ENCODE measurements at places on chromosomes 16 and 17. TPM values are rescaled to one million over a fixed set of nuclear protein-coding genes. Genes with fewer than 3 reads are reported as not detected.

Gene MILR1
- polyA plus RNA-seq, result 3.2 TPM

Gene AXIN2
- polyA plus RNA-seq, result 55.4 TPM

Gene LDAF1
- 40.5 TPM for polyA plus RNA-seq

Gene HP
- 1.1 TPM for polyA plus RNA-seq

Gene CFAP52
- polyA plus RNA-seq, result 6.0 TPM

DNA sequence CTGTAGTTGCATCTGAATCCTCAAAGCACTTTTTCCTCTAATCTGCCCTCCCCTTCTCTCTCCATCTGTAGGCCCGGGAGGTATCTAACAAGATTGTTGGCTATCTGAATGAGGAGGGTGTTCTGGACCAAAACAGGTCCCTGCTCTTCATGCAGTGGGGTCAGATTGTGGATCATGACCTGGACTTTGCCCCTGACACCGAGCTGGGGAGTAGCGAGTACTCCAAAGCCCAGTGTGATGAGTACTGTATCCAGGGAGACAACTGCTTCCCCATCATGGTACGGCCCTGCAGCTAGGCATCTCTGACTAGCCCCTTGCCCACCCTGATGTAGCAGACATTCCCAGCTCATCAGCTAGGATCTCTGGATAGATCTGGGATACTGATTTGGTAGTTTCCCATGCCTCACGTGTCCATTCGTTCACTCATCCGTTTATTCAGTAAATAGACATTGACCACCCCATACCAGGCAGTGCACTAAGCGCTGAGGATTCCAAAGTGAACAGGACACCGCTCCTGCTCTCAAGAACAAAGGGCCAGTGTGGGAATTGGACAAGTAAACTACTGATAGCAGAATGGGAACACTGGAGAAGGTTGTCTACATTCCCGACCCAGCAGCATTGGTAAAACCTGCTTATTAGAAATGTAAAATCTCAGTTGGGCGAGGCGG is 12.1 kb downstream of the LPO start:
- no peak for DNase-seq

DNA sequence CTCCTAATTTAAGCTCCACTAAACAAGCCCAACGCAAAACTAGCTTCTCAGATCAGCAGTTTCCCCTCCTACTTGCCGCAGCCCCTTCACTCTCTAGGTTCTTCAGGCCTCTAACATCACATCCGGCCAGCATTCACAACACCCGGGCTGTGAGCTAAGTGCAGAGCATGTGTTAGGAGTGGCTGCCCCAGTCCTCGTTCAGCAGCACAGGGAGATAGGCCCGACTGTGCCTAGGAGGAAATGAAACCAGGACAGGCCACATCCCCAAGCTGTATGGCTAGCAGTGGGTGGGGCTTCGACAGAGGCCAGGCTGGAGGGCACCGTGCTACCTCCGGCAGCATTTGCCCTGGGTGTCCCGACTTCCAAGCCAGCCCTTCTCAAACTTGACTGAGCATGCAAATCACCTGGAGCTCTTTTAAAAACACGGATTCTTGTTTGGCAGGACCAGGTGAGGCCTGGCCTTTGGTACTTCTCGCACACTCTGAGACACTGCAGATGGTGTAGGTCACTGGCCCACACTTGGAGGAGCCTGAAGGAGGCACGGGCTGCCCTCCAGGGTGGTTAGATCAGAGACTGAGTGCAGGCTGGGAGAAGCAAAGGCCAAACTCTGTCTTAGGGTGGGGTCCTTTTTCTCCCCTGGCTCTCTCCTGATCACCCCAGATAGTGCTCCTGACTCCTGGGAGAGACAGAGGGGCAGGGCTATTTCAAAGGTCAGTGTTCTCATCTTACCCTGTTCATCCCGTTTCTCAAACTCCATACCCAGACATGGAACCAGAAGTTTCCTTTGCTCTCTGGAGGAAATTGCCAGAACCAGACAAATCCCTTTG is 202.0 kb downstream of the C16orf78 start:
- no peak for DNase-seq

DNA sequence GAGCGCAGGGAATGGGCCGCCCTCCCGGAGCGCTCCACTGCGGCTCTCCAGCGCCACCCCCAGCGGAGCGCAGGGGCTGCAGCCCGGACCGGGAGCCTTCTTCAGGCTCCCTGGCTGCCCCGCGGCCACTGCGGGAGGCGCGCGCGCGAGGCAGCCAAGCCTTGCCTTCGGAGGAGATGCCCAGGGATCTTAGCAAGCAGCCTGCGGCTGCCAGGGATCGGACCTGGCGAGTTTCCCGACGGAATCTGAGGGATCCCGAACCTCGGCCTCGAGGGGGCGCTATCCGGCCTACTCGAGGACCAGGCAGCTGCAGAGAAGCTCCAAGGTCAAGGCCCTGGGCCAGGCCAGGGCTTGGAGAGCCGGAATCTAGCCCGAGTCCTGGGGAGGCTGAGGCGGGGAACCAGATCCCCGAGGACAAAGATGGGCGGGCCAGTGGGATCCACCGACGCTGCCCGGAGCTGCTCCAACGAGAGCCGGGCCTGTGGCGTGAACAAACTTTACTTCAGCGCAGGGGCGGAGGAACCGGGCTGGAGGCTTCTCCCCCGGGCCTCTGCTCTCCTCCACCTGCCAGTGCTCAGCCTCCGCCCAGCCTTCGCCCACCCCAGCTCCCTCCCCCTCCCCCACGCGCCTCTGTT is at the start of gene IRX6:
TSS of gene IRX6 (plus strand) at position 567 of the 635 bp plus-strand sequence. CDS start 889 bp downstream, outside the sequence.
- peak; percentile 43 for DNase-seq

GRCh38 chr16:2223942-2224486 is 623 bp downstream of the E4F1 start:
- DNase-seq, result no peak

DNA sequence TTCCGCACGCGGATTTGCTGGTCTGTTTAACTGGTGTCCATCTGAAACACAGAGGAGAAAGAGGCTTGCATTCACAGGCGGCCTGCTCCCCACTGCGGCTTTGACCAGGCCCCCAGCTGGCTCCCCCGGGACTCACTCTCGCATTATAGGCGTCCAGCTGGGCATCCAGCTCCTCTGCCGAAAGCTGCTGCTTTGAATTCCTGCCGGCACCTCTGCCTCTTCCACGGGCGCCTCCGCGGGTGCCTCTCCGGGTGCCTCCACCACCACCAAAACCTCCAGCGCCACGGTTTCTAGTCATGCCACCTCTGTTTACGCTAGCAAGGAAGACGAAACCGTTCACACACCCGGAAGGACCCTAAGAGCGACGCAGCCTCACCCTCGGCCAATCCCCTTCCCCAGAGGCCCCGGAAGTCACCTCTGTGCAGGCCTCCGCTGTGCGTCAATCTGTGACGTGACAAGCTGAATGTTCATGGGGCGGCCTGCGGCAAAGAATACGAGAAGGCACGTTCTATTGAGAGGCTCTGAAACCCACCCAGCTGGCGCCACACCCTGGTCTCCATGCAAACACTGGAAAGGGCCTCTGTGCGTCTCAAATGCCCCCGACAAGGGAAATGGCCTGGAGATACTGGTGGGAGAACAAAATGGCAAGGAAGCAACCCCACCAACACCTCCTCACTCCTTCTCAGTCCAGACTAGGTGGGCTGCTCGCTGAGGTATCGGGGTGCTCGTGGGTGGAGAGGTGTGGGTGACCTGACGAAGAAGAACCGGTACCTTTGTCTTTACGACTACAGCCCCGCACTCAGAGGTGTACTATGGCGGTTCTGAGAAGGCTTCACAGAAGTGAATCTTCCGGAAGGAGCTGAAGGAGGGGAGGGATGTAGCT is 3.0 kb downstream of the ALYREF start:
- no peak for DNase-seq

DNA sequence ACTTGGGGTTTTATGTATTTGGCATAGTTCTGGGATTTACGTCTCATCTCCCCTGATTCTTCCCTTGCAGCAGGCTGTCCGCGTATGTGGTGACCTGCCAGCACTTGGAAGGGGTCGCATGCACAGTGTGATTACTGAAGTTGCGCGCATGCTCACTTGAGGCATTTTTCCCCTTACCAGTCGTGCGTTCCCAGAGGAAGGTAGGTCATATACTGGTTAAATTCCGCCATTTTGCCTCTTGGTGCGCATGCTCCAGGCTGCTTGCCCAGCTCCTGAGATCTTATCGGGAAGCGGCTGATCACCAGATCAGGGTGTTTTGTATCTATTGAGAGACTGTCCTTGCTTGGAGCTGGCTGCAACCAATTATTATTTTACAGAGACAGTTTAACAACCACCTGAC is 56.5 kb upstream of the TEX2 start:
- no peak for DNase-seq

DNA sequence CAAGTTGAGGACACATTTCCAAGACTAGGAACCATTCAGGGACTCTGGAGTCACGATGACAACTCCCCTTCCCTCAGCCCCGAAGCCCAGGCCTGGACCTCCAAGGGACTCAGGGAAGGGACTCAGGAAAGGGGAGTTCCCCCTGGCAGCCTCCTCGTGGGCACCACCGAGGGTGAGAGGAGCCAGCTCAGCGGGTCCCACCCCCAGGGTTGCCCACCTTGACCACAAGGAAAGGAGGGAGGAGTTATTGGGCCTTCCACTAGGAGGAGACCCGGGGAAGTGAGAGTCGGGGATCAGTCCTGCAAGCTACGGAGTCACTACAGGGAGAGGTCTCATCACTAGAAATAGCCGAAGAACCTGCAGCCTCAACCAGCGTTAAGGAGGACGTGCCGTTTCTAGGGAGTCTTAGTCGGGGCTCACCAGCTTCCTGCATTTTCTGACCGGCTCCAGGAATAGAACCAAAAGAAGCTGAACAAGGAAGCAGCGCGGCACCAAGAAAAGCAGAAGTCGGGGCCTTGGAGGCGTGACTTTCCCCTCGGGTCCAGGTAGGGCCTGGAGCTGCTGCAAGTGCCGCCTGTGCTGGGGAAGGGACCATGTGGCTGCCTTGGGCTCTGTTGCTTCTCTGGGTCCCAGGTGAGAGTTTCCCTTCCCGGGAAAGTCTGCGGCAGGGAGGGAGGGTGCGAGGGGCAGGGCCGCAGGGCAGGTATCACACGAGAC is at the start of gene CD300A:
TSS of gene CD300A (plus strand) at position 524 of the 717 bp plus-strand sequence. CDS start at position 594, 70 bp downstream.
- DNase-seq, result no peak

- no peak for DNase-seq
Measured at GRCh38 chr17:56528696-56529095, 64.8 kb upstream of the NOG start.

DNA sequence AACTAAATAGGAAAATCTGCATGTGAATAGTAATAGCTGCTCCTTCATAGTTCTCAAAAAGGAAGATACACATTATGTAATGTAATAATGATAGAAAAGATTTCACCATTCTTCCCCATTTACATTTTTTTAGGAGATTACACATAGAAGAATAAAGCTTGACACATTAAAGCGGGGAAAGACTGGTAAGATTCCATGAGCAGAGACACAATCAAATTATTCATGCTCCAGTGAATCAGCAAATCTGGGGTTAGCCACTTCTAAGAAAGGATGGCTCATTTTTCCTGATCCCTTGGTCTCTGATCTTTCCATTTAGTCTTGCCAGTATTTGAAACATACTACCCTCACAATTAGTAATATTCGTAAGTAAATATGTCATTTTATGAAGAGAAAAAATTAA is 81.9 kb downstream of the CA4 start:
- no peak for DNase-seq
